ENCODE measurements at places on chromosomes 5 and 9.
A peak's percentile ranks its signal among the peaks of the same experiment; 100 is the strongest.

DNA sequence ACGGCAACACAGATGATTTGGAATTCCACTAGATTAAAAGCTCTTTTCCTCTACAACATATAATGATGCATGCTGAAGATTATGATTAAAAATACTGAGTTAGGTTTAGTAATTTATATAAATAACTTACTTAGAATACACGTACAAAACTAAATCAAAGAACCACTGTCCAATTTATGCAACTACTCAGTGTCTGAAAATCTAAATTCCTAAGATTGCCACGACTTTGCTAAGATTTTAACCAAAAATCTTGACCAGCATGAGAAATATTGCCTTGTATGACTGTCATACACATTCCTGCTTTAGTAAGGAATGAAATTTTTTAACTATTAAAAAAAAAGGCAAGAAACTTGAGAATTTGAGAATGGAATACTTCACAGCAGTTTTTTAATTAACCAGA, 292.4 kb downstream of the ZNF608 start:
- H3K4me1 ChIP-seq: no peaks in the 10 kb centered on the region
- H3K27ac ChIP-seq: no peak overlapping the region
- 0 out of 2 replicates have a peak, but pooled peaks cover 3% of the 10 kb centered on the region for H3K27me3 ChIP-seq

- H3K4me1 ChIP-seq: no peaks in the 10 kb centered on the region
- no peaks in the 10 kb centered on the region for H3K27me3 ChIP-seq
- H3K27ac ChIP-seq: no peak overlapping the region
- no peaks in the 10 kb centered on the region for H3K36me3 ChIP-seq
These were observed 123.6 kb downstream of the ADCY2 start for GRCh38 chr5:7519564-7519963.

DNA sequence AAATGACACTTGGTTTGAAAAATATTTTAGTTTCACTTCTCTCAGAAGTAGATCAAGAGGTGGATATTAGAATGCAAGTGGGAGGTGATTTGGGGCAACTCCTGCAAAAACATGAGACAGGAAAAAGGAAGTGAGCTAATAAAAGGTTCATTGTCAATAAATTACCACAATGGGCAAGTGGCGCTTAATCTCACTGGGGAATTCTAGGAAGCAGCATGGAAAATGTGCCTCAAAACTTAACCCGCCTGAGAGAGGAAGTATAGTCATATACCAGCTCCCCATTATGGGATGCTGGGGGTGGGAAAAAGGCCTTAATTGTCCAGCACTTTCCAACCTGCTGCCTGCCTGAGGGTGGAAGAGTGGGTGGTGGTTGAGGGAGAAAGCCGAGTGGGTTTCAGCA, 204.1 kb downstream of the ELAVL2 start:
- DNase-seq: no peak
- H3K36me3 ChIP-seq: no peaks in the 10 kb centered on the region
- no peaks in the 10 kb centered on the region for H3K27me3 ChIP-seq
- no peak overlapping the region for H3K27ac ChIP-seq

GRCh38 chr5:132760601-132761317, 13.5 kb downstream of the CCNI2 start:
- peaks cover 94% of the 10 kb centered on the region for H3K36me3 ChIP-seq
- H3K4me3 ChIP-seq: no peak overlapping the region
- H3K27ac ChIP-seq: no peak overlapping the region
- no peaks in the 10 kb centered on the region for H3K4me1 ChIP-seq
- DNase-seq: no peak
- no peaks in the 10 kb centered on the region for H3K27me3 ChIP-seq

GRCh38 chr9:130122456-130122855, 49.7 kb upstream of the NCS1 start:
- no peaks in the 10 kb centered on the region for H3K27me3 ChIP-seq
- no peak for DNase-seq
- H3K36me3 ChIP-seq: peaks cover 36% of the 10 kb centered on the region
- no peak overlapping the region for H3K27ac ChIP-seq

GRCh38 chr5:40223884-40224402, 455.8 kb upstream of the PTGER4 start:
- H3K27me3 ChIP-seq: no peaks in the 10 kb centered on the region
- H3K27ac ChIP-seq: no peak overlapping the region
- no peak for DNase-seq

DNA sequence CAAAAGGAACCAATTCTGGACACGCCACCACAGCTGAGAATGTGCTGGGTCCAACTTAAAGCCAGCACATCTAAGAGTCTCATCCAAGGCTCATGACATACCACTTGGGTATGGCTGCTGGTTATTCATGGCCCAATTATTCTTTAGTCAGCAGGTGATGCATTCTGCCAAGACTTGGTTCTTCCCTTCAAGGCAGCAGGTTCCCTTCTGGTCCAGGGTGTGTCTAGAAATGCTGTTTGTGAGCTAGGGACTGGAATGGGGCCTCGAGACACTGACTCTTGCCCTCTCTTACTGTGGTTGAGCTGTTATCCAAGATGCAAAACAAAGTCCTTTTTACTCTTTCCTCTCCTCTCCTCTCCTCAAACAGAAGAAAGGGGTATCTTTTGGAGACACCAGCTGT, 522.6 kb downstream of the HINT1 start:
- no peak overlapping the region for H3K27ac ChIP-seq
- no peaks in the 10 kb centered on the region for H3K27me3 ChIP-seq
- no peak for DNase-seq

DNA sequence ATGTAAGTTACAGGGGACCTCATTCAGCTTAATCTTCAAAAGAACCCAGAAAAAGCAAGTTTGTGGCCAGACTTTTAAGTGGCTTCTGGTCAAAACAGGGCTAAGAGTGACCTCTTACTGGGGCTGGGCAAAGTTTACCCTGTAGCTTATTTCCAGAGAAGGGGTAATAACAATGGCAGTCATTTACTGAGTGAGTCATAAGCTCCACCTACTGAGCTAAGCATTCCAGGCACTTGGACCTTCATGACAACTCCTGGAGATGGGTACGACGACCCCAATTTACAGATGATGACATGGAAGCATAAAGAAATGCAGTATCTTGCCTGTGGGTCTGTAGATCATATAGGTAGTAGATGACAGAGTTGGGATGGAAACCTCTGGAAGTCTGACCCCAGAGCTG, 4.7 kb upstream of the GPR151 start:
- H3K27me3 ChIP-seq: no peaks in the 10 kb centered on the region
- H3K36me3 ChIP-seq: no peaks in the 10 kb centered on the region
- no peak for DNase-seq
- H3K4me1 ChIP-seq: no peaks in the 10 kb centered on the region
- H3K4me3 ChIP-seq: no peak overlapping the region

GRCh38 chr5:126965061-126965475, 65.3 kb downstream of the MARCHF3 start:
- peaks cover 45% of the 10 kb centered on the region for H3K4me1 ChIP-seq
- no peak overlapping the region for H3K27ac ChIP-seq
- H3K27me3 ChIP-seq: no peaks in the 10 kb centered on the region
- H3K4me3 ChIP-seq: no peak overlapping the region
- DNase-seq: no peak

- peaks cover 10% of the 10 kb centered on the region for H3K4me1 ChIP-seq
- H3K27me3 ChIP-seq: 0 out of 3 replicates have a peak, but pooled peaks cover 4% of the 10 kb centered on the region
- H3K27ac ChIP-seq: no peak overlapping the region
- DNase-seq: peak; percentile 17
- no peaks in the 10 kb centered on the region for H3K36me3 ChIP-seq
These were observed 3.9 kb upstream of the DAB2 start for GRCh38 chr5:39428640-39429039.

DNA sequence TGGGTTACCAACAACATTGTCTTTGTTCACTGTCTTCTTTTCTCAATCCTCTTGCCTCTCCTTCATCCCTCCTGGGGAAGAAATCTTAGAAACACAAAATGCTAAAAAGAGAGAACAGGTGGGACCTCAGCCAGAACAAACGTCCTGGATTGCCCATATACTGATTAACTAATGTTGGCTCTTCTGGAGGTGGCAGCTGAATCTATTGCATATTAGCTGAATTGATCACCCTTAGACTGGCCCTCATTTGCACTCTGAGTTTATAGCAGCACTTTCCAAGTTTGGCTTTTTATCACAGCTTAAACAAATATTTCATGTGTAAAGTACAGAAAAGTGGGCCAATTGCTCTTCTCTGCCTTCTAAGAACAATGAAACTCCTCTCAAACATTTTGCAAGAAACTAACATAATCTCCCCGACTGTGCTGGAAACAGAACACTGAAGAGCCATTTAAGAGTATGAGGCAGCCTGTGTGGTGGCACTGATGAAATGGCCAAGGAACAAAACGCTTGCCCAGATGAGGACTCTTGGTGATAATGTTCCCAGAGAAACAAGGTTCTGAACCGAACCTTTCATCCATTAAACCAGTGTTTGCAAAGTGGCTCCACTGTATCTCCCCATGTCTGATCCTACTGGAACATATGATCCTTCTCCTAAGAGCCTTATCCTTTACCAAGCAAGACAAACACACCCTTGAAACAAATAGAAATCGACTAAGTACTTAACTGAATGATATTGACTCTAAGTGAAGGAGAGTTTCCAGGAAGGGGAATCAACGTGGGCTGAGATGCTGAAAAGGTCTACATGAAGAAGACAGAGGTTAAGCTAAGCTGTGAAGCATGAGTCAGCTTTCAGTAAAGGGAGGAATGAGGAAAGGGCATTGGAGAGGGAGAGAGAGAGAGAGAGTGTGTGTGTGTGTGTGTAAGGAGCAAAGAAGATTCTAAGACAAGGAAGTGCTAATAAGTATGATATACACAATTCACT, 83.2 kb upstream of the LIFR start:
- no peaks in the 10 kb centered on the region for H3K4me1 ChIP-seq
- DNase-seq: no peak
- no peaks in the 10 kb centered on the region for H3K36me3 ChIP-seq

DNA sequence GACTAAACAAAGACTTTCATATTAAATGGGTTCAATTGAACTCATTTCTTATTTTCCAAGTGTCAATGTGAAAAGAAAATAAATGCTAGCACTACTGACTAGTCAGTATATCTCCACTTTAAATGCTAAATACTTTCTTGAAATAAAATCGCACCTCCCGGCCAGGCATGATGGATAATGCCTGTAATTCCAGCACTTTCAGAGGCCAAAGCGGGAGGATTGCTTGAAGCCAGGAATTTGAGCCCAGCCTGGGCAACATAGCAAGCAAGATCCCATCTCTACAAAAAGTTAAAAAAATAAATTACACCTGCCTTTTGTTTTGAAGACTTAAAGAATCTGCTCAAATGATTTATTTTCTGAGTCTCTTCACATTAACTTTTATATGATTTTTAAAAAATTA, 34.7 kb downstream of the WDR36 start:
- no peak overlapping the region for H3K27ac ChIP-seq
- H3K27me3 ChIP-seq: no peaks in the 10 kb centered on the region
- H3K4me3 ChIP-seq: no peak overlapping the region
- peaks cover 55% of the 10 kb centered on the region for H3K36me3 ChIP-seq

DNA sequence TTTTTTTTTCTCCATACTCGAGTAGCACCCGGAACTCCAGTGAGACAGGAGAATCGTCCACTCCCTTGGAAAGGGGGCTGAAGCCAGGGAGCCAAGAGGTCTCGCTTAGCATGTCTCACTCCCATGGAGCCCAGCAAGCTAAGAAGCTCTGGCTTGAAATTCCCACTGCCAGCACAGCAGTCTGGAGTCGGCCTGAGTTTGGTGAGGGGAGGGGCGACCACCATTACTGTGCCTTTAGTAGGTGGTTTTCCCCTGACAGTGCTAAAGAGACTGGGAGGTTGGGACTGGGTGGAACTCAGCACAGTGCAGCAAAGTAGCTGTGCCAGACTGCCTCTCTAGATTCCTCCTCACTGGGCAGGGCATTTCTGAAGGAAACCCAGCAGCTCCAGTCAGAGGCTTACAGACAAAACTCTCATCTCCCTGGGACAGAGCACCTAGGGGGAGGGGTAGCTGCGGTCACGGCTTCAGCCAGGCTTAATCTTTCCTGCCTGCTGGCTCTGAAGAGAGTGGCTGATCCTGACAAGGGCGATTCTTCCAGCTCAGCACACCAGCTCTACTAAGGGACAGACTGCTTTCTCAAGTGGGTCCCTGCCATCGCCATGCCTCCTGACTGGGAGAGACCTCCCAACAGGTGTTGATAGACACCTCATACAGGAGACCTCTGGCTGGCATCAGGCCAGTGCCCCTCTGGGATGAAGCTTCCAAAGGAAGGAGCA, 414.5 kb upstream of the ZNF608 start:
- no peak overlapping the region for H3K27ac ChIP-seq
- H3K27me3 ChIP-seq: no peaks in the 10 kb centered on the region
- no peaks in the 10 kb centered on the region for H3K36me3 ChIP-seq
- no peak for DNase-seq

GRCh38 chr9:131410044-131410491, 16.2 kb downstream of the PRRC2B start:
- H3K4me1 ChIP-seq: peaks cover 36% of the 10 kb centered on the region
- no peak overlapping the region for H3K27ac ChIP-seq
- no peak overlapping the region for H3K4me3 ChIP-seq
- no peaks in the 10 kb centered on the region for H3K27me3 ChIP-seq
- peak; percentile 8 for DNase-seq
- H3K36me3 ChIP-seq: peaks cover 30% of the 10 kb centered on the region

DNA sequence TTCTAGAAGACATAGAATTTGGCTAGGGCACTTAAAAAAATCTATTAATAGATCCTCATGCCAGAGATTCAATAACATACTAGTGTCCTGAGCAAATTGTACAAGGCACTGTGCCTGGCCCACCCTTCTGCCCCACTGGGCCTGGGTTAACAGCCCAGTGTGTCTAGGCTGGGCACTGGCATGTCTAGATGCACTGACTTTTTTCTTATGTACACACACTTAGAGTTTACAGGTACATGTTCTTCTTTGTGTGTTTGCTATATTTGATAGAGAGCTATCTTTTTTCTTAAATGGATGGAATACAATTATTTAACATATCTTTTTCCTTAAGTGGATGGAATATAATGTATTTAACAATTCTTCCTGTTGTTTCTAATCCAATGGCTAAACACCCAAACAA, 241.5 kb downstream of the AUH start:
- H3K27ac ChIP-seq: no peak overlapping the region
- H3K27me3 ChIP-seq: no peaks in the 10 kb centered on the region
- no peak for DNase-seq
- no peaks in the 10 kb centered on the region for H3K36me3 ChIP-seq
- H3K4me1 ChIP-seq: peaks cover 8% of the 10 kb centered on the region

- H3K27me3 ChIP-seq: no peaks in the 10 kb centered on the region
- DNase-seq: peak; percentile 3
- no peak overlapping the region for H3K27ac ChIP-seq
- peaks cover 27% of the 10 kb centered on the region for H3K36me3 ChIP-seq
These were observed 1.7 kb downstream of the SMIM33 start for GRCh38 chr5:139472386-139473030.

- no peaks in the 10 kb centered on the region for H3K36me3 ChIP-seq
- H3K4me1 ChIP-seq: no peaks in the 10 kb centered on the region
- no peak overlapping the region for H3K4me3 ChIP-seq
- no peaks in the 10 kb centered on the region for H3K27me3 ChIP-seq
- DNase-seq: no peak
- H3K27ac ChIP-seq: no peak overlapping the region
These were observed 129.6 kb upstream of the PRLR start for GRCh38 chr5:35359859-35360258.

DNA sequence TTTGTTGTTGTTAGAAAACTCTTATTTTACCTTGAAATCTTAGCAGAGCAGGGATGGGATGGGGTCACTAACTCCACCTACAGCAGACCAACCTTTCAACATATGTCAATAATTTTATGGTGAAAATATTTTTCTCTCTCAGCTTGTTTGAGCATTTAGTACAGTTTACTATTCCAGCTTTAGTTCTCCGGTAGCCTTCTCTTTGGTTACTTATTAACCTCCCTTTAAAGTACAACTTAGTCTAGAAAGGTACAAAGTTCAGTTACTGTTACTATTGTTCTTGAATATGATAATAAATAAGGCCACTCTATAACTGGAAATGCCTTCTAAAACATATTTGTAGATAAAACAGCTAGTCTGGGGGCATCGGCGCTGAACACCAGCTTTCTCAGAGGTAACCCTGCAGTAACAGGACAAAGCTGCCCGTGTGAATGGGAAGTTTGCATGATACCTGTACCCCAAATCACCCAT, 233.3 kb downstream of the PCSK1 start:
- no peak overlapping the region for H3K4me3 ChIP-seq
- no peak overlapping the region for H3K27ac ChIP-seq
- no peaks in the 10 kb centered on the region for H3K36me3 ChIP-seq
